ENCODE measurements at places on chromosomes 4 and X.
A peak's percentile ranks its signal among the peaks of the same experiment; 100 is the strongest.

- DNase-seq, result peak; percentile 67
Observed at GRCh38 chr4:70943114-70943513, 40.9 kb downstream of the MOB1B start.

DNA sequence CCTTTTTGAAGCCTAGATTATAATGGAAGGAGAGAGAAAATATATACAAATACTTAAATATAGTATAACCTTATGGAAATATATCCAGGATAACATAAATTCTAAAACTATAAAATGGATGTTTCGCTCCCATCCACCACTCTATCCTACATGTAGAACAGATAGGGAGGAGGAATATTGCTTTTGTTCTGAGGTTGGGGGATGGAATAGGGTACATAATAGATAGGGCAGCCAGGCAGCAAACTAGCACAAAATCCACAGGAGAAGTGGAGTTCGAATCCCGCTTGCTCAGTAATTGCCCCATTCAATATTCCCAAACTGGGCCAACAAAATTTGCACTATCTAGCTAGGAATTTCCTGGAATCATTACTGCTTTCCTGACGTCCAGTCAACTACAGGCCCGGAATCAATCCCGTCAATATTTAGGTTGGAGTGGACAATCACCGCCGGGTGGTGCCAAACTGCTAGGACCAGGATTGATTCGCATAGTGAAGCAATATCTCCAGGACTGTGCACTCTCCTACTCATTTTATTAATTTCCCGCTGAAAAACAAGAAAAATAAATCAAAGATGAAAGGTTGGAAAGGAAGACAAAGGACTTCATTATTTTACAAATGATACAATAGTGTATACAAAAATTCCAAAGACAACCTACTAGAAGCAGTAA is 40.4 kb upstream of the PAPSS1 start:
- no peak for DNase-seq

GRCh38 chrX:18707426-18708049 is at the start of gene PPEF1:
Gene PPEF1 (plus strand): TSS chrX:18707645. CDS start chrX:18707781, 136 bp downstream.
- peak; percentile 6 for DNase-seq

- DNase-seq, result no peak
Observed at GRCh38 chrX:13024986-13025385, 19.4 kb downstream of the FAM9C start.

GRCh38 chr4:182671749-182672148 is 245.4 kb downstream of the DCTD start:
- DNase-seq, result no peak

DNA sequence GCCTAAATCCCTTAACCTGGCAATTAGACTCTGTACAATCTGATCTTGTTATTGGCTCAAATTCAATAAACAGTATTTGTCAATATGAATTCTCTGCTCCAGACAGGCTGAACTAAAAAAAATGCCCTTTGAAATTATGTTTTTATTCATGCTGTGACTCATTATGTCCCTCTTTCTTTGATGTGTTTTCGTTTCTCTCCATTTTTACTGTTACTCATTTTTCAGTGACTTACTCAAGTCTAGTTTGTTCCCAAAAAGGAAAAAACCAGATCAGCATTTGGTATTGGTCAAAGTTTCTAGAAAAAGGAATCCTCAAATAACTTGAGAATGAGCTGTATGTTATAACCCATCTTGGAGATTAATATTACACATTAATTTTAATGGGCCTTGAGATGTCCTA is 40.4 kb downstream of the UNC5C start:
- peak; percentile 0 for DNase-seq

DNA sequence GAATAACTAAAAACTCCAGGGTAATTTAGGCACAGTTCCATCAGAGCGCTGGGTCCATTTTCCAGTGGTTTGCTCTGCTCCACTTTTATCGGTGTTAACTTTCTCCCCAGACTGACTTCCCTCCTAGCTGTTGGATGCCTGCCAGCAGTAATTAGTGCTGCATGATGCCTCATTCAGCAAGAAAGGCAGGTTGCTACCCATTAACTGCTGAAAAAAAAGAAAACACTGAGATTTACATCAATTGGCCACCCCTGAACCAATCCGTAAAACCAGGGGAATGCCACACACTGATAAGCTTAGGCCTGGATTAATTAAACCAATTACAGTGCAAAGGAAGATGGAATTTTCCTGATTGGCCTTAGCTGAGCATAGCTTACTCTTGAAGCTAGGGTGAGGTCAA is 182.4 kb upstream of the CXXC4 start:
- no peak for DNase-seq

GRCh38 chr4:150130933-150131332 is 52.7 kb downstream of the DCLK2 start:
- no peak for DNase-seq
